ENCODE measurements at places on chromosomes 6 and 20.

- DNase-seq = peak; percentile 62
These were observed 37.0 kb downstream of the SYTL3 start for GRCh38 chr6:158686791-158687381.

DNA sequence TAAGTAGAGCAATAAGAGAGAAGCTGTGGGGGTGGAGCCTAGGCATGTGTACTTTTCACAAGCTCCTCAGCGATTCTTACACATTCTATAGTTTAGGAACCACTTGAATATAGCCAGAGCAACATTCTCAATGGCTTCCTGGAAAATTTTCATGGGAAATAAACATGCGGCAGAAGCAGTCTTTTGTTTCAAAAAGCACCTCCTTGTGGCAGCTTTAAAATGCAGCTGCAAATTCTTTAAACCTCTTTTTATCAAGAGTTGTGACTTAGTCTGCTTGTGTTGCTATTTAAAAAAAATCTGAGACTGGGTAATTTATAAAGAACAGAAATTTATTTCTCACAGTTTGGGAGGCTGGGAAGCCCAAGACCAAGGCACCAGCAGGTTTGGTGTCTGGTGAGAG is 23.8 kb downstream of the NKX2-2 start:
- no peak for DNase-seq

- no peak for DNase-seq
These were observed 3.0 kb downstream of the DNPH1 start for GRCh38 chr6:43226192-43226851.

GRCh38 chr6:111793711-111794111 is 79.5 kb downstream of the FYN start:
- no peak for DNase-seq

- DNase-seq = no peak
These were observed 2.2 kb downstream of the FBXL4 start for GRCh38 chr6:98945311-98946115.
